CD4-positive, alpha-beta T cell (primary cell): ENCODE measurements at places on chromosomes 7 and 10.

- no peak for DNase-seq
Observed at GRCh38 chr10:77455561-77455960, 182.0 kb downstream of the KCNMA1 start.

DNA sequence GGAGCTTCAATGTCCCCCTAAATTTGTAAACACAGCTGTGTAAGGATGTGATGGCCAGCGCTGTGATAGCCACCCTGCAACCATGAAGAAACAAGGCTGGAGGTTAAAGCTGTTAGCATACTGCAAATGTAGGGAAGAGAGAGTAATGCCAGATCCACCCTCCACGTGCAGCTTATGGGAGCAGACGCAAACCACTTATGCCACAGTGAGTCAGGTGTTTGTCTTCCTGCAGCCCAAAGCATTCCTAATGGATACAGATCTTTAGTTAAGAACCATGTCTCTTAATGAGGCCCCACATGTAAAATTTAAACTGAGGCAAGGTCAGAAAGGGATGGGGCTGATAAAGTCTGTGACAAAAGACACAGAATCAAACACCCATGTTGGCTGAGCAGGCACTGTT lies 13.6 kb upstream of the MYL7 start:
- no peak for DNase-seq

GRCh38 chr10:98172495-98172894 lies 38.0 kb downstream of the R3HCC1L start:
- DNase-seq = no peak

GRCh38 chr7:6382817-6383216 lies 64.9 kb downstream of the DAGLB start:
- DNase-seq = no peak

- DNase-seq = no peak
Observed at GRCh38 chr10:77602231-77602912, 35.2 kb downstream of the KCNMA1 start.

DNA sequence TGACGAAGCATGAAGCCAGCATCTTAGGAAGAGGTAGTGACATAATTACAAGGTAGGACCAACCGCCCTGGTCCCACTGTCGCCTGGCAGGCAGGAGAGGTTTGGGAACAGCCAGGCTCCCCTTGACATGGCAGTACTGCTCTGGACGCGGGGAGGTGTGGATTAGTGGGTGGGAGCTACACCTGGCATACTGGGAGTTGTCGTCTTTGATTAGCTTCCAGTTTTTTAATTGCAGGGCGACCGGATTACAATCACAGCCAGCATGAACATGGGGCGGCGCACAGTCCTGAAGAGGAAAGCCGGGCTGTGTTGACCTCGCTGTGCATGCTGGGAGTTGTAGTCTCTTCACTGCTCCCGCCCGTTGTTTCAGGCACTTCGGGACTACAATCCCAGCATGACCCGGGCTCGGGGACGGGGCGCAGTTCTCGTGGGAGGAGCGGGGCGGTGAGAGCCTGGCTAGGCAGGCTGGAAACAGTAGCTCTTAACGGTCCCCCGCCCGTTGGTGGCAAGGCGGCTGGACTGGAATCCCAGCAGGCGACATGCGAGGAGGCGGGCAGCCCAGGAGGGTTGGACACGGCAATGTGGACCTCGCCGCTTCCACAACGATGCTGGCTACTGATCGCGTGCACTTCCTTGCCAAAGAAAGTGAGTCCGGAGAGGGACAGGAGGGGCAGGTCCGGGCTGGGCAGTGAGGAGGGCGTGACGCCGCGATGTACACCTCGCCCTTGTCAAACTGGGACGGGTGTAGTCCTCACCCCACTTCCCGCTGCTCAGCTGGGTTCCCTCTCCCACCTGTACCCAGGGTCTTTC lies 98.0 kb upstream of the ZNF722 start:
- DNase-seq = peak; percentile 86

DNA sequence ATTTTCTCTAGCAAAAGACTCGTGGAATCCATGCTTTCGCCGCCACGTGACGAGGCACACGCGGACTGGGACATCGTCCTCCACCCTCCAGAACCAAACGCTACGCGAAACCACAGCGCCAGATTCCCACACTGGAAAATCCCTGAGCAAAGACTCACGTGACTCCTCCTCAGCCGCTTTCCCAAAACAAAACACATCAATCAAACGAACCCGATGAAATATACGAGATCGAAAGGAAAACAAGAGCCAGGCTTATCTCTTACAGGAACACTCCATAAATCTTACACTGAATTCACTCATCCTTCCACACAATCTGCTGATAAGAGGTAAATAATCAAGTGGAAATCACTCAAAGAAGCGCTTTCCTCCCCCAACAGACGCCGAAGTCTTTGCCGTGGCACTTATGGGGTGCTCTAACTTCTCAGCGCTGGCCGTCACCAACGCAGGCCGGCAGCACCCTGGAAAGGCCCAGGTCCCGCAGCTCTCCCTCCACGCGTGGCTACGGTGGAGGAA lies 23.8 kb downstream of the DIP2C start:
- no peak for DNase-seq

DNA sequence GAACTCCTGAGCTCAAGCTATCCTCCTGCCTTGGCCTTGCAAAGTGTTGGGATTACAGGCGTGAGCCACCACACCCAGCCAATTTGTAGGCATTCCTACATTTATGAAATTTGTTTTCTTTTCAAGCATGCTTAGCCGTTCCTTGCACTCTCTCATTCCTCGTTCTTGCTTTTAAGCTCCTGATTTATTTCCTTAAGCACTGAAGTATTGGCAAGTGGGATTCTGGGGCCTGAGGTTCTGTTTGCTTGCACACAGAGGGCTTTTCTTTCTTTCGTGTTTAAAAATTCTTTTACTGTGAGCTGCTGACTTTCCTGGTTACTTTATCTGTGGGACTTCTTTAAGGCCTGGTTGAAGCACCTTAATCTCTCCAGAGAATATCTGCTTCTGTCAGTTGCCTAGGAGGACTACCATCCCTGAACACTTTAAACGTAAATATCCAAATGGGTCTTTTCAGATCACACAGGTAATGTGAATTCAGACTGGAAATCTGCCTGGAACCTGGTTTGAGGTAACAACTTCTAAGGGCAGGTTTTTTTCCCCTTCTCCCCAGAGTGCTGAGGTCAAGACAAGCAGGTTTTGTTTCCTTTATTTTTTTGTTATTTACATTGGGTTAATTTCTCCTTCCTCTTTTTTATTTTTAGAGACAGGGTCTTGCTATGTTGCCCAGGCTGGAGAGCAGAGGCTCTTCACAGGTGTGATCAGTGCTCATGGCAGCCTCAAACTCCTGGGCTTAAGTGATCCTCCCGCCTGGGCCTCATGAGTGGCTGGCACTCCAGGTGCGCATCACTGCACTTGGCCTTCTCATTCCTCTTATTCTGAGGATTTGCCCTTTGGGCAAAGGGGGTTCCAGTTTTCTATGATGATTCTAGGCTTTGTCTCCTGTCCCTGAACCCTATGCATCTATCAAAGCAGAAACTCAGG lies 102.9 kb downstream of the PFKFB3 start:
- DNase-seq = no peak

DNA sequence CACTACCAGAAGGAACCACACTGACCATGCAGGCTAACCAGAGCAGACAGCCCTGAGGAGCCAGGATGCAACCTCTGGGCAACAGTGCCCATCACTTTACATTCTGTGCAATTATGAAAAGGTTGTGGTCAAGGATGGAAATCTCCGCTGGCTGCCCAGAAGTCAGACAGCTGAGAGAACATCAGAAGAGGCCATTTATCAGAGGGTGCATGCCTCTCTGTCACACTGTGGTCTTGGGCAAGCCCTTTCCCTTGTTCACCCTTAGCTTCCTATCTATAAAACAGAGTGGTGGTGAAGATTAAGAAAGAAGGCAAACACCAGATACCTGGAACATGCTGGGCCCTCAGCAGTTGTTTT lies 120.7 kb upstream of the GDF10 start:
- DNase-seq = no peak

DNA sequence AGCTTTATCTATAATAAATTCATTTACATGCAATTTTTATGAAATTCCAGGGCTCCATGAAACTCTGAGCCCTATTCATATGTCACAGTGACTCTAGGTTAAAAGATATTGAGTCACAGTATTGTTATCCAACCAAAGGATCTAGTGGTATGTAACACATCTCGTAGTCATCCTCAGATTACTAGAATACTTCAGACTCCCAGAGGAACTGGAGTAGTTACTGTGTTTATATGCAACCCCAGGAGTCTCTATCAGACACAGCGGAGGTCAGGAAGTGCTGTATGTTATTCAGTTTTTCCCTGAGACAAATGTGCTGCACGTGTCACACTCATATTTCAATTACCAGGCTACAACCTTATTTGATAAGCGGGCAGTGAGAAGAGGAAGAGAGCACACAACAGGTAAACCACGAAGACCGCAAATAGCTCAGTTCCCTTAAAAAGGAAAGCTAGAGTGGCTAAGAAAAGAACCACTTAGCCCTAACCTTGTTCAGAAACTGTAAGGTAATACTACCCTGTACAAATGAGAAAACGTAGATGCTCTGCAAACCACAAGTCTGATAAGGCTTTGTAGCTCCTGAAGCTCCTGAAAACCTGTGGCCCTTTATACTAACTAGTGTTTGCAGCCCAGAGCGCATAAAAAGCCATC lies 114.0 kb upstream of the CNTNAP2 start:
- DNase-seq = no peak
